ENCODE measurements at places on chromosomes 3 and 15.

- no peak for DNase-seq
Measured at GRCh38 chr15:87734571-87735373, 521.8 kb downstream of the NTRK3 start.

DNA sequence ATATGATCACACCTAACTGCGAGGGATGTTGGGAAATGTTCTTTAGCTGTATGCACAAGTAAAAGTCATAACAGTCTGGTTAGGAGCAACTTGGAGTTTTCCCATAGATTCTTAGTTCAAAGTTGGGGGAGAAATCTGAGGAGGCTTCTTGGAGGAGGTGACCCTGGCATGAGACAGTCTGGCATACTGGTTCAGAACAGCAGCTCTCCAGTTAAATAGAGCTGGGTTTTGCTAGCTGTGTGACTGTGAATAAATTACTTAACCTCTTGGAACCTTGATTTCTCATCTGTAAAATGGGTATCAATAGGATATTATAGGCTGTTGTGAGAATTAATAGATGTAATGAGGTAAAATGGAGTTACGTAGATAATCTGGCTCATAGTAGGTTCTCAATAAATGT lies 49.1 kb upstream of the DGKG start:
- no peak for DNase-seq

GRCh38 chr3:182879031-182879611 lies 85.8 kb downstream of the ATP11B start:
- DNase-seq: no peak

DNA sequence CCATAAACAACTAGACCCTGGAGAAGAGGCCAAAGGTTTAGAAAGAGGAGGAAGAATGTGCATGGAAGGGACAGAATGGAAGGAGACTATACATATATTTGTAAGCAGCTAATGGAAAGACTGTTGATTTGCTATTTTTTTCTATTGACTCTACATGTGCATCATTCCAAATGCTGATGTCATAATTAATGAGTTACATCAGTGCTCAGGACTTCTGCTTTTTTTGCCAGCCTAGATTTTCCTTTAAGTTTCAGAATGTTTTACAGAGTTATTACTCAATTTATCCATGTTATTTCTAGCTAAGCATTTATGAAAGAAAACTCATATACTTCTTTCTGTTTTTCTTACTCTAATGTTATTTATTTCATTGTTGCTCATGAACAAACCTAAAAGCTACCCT lies 62.6 kb upstream of the VGLL3 start:
- DNase-seq: no peak

DNA sequence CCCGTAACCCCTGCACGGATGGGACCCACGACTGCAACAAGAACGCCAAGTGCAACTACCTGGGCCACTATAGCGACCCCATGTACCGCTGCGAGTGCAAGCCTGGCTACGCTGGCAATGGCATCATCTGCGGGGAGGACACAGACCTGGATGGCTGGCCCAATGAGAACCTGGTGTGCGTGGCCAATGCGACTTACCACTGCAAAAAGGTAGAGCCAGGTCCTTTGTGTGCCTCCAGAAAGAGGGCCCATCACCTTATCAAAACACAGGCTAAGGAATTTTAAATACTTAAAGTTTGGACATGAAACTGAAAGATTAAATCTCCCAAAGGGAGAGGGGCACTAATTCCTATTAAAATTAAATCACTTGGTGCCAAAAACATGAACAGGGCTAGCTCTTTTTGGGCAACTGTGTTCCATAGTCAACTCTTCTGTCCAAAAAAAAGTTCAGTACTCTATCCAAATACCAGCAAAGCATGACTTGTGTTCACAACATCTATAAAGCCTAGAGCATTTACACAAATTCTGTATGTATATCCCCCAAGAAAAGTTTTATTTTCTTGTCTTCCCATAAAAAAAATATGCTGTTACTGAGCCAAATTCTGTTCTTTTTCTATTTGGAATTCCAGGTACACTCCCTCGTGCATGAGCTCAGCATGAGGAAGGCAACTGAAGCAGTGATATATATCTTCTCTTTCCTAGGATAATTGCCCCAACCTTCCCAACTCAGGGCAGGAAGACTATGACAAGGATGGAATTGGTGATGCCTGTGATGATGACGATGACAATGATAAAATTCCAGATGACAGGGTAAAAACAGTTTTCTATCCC lies 9.2 kb downstream of the THBS1 start:
- DNase-seq: no peak

GRCh38 chr3:45524565-45524964 lies 70.0 kb upstream of the LIMD1 start:
- no peak for DNase-seq

DNA sequence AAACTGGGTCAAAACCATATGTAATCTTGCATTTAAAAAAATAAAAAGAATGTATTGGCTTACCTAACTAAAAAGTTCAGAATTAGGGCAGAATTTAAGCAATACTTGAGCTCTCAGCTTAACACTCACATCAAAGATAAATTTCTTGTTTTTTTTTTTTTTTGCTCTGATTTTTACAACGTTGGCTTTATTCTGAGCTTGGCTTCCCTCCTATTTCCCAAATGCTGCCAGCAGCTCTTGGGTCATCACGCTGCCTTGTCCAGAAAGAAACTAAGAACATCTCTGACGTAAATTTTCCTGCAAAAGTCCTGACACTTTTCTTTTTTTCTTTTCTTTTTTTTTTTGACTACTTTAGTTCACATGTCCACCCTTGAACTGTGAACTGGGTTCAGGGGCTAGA lies 150.6 kb upstream of the TGFBR2 start:
- DNase-seq: no peak

- no peak for DNase-seq
Measured at GRCh38 chr3:52183786-52184445, 14.0 kb upstream of the ALAS1 start.

GRCh38 chr3:73411993-73412392 lies 212.7 kb downstream of the PDZRN3 start:
- no peak for DNase-seq

GRCh38 chr15:63481105-63481810 lies 23.1 kb upstream of the USP3 start:
- DNase-seq: no peak

DNA sequence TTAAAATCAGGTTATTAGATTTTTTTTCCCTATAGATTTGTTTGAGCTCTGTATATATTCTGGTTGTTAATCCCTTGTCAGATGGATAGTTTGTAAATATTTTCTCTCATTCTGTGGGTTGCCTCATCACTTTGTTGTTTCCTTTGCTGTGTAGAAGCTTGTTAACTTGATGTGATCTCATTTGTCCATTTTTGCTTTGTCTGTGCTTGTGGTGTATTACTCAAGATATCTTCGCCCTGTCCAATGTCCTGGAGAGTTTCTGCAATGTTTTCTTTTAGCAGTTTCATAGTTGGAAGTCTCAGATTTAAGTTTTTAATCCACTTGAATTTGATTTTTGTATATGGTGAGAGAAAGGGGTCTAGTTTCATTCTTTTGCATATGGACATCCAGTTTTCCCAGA lies 699.1 kb downstream of the NAALADL2 start:
- DNase-seq: no peak

GRCh38 chr15:68032672-68033071 lies 21.4 kb upstream of the PIAS1 start:
- no peak for DNase-seq

DNA sequence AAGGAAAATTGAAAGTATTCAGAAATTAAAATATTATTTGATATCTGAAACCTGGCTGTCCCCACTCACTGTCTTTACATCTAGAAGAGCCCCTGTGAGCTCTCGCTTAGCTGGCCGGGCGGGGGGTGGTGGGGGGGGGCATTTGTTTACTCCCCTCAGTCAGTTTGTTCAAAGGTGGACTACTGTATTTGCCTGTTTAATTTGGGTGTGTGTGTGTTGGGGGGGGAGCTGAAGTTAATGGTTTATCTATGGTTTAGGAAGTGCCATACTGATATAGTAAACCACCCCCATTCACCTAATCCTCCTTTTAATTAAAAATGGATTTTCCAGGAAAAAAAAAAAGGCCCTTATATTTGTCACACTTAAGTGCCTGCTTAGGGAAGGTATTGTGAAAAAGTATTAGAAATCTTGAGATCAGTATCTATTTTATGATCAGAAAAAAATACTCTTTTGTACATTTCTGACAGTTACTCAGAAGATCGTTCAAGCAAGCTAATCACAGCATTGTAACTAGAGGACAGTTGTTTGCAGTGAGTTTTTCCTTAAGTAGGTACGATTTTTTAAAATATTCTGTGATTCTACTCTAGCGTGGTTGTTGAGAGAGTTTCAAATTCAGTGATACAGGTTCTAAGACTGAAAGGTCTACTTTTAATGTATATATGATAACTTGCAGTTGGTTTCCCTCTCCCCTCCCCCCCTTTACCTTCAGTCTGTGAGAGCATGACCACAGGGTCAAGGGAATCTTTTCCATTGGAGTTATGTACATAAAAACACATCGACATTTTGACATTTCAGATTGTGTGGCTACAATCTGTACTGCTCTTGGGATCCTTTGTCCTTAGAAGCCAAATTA lies 8.5 kb downstream of the NR2F2 start:
- no peak for DNase-seq

DNA sequence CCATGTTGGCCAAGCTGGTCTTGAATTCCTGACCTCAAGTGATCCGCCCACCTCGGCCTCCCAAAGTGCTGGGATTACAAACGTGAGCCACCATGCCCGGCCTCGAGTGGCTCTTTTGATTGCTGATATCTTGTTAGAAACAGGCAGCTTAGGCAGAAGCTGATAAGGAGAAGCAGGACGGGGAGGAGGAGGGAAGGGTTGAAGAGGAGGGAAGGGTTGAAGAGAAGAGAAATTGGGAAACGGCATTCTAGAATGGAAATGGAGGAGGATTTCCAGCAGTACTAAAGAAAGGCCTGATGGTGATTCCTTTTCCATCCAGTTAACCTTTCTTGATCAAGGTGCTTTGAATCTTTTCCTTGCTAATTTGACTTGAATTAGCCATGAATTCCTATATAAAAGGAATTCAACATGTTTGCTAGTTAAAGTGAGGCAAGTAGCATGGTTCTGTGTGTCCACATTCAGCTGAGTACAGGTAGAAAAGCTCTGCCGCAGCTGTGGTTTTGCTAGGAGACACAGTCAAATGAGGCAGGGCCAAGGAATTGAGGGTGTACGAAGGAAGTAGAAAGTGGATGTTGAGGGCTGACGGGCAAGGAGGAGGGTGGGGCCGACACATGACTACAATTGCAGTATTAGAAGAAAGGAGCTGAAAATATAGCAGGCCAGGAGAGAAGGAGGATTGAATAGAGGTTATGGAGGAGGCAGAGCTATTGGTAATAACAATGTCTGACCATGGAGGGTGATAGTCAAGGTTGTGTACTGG lies 27.2 kb upstream of the ATP1B3 start:
- no peak for DNase-seq

DNA sequence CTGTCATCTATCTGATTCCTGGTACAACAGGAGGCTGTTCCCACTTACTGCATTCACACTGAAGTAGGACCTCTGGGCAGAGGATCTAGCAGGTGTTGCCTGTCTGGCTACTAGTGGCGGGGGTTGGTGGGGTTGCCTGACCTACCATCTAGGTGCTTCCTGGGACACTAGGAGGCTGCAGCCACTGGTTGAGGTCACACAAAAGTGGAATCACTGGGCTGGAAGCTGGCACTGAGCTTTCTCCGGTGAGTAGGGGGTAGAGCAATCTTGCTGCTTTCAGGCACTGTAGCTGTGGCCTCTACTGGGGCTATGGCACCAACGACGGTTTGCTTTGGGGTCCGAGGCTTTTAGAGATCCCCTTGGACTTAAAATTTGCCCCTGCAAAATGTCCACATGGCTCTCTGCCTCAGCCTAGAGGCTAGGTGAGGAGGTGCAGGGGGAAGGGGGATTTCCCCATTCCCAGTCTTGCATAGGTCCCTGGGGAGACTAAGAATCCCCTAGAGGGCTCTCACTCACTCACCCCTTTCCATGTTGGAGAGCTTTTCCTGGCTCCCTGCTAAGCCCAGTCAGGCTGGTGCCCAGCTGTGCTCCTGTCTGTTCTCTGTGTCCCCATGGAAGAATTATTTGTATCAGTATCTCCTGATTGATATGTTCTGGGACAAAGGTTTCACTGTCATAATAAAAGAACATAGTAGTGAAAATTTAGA lies 397.7 kb upstream of the EPHA6 start:
- no peak for DNase-seq

DNA sequence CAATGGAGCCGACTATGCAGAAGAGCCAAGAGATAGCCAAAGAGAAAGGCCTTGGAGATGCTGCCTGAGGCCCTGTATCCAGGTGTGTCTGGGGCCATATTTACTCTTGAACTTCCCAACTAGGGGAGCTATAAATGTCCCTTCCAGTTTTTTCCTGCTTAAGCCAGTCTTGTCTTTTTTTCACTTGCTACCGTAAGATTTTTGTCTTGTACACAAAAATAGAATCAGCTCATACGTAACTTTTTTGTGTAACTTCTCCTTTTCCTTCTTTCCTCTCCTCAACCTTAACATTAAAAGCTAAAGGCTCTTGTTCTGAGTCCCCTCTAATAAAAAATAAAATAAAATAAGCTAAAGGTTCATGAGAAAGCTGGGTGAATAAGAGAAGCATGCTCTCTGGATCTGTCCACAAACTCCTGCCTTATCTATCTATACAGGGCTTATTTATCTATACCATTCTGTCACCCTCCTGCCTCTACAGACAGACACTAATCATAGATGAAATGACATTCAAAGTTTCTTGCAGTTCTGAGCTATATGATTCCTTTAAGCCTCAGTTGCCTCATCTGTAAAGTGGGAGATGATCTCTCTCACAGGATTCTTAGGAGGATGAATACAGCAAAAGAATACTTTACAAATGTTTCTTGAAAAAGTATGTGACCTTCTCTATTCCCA lies 4.6 kb downstream of the SUMF1 start:
- no peak for DNase-seq

DNA sequence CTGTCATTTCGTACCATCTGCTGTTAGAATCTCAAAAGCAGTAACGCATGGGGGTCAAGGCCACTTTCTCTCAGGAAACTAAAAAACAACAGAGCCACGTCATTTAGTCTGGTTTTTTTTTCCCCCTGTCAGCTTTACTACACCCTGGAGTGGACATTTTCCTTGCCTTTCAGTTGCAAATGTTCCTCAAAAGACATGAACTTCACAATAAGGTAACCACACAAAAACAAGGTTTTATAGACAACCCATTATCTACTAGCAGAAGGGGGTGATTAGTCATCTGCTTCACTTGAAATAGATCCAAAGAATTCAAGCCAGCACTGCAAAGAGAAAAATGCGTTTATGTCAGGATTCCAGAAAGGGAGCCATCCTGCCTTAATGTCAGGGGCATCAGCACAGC lies 171.8 kb upstream of the CDIN1 start:
- no peak for DNase-seq

DNA sequence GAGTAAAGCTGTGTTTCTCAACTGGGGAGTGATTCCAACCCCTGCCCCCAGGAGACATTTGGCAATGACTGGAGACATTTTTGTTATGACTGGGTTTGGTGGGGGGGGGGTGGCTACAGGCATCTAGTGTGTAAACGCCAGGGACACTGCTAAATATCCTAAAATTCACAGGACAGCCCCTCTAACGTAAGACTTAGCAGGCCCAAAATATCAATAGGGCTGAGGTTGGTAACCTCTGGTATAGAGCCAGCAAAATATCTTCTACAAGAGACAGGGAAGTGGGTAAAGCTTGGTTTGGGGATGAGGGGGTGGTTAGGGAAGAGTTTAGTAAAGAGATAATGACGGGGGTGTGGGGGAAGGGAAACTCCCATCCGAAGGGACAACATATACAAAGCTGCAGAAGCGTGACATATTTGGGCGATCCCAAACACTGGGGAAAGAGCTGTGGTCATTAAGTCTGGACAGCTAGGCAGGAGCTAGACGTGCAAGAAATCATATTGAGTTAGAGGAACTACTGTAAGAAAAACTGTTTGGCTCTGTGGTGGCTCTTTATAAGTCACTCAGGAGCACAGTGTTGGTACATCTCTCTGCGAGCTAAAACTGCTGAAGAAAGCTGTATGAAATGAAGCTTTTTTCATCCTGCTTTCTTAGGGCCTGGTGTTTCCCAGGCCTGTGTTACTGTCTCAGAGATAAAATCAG lies 697 bp upstream of the TRIM69 start:
- DNase-seq: no peak
